ENCODE measurements at places on chromosomes 4 and X. TPM values are rescaled to one million over a fixed set of nuclear protein-coding genes. Genes with fewer than 3 reads are reported as not detected.

- no peaks in the 10 kb centered on the region for H3K4me1 ChIP-seq
- no peak for DNase-seq
- H3K27ac ChIP-seq, result no peak overlapping the region
- no peak overlapping the region for H3K4me3 ChIP-seq
Measured at GRCh38 chrX:107573016-107573415, 55.3 kb upstream of the PRPS1 start.

GRCh38 chr4:53613428-53613827 is 22.1 kb upstream of the LNX1 start:
- no peak overlapping the region for H3K27ac ChIP-seq
- no peak for DNase-seq
- H3K27me3 ChIP-seq, result no peaks in the 10 kb centered on the region

DNA sequence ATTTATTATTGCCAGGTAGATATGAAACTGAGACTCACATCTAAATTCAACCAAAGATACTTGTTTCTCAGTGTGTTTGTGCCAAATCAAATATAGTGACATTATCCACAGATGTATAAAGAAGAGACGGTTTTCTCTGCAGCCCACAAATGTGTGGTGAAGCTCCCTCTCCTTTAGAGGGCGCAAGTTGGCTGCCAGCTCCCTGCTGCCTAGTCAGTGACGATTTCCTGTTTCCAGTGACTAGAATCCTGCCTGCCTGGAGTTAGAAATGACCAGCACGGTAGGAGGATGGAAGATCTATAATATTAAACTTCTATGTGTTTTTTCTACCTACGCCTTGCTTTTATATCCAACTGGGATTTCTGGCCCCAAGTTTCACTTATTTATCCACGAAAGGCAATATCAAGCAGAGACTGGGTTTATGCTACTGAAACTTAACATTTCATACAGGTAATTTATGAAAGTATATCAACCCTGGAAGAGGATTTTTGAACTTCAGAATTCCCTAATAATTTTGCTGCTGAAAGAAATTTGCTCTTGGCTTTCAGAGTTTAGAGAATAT is 1793.7 kb upstream of the TENM3 start:
- no peaks in the 10 kb centered on the region for H3K36me3 ChIP-seq
- no peak overlapping the region for H3K27ac ChIP-seq
- no peak overlapping the region for H3K4me3 ChIP-seq

GRCh38 chr4:217891-218290 is 87.4 kb downstream of the ZNF732 start:
- H3K27me3 ChIP-seq, result no peaks in the 10 kb centered on the region
- H3K36me3 ChIP-seq, result no peaks in the 10 kb centered on the region
- H3K27ac ChIP-seq, result no peak overlapping the region

- no peaks in the 10 kb centered on the region for H3K27me3 ChIP-seq
- no peaks in the 10 kb centered on the region for H3K36me3 ChIP-seq
- no peaks in the 10 kb centered on the region for H3K4me1 ChIP-seq
- H3K4me3 ChIP-seq, result no peak overlapping the region
Measured at GRCh38 chrX:7904562-7904961, 22.7 kb downstream of the PNPLA4 start.

DNA sequence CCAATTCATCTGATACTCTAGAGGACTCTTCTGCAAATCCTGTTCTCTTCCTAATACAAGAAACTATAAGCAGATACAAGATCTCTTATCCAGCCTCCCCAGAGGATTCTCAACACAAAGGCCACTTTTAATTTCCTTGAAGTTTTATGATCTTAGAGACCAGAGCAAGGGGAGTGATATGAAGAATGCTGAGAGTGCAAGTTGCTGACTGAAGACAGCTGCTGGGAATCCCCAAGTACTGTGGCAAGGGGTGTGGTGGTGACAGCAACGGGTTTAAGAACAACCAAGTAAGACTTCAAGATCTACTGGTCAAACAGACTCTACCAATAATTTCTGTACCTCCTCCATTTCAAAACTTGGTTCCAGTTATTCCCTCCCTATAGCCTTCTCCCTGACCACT is 7.0 kb downstream of the AMMECR1 start:
- no peaks in the 10 kb centered on the region for H3K27me3 ChIP-seq
- no peak overlapping the region for H3K4me3 ChIP-seq
- DNase-seq, result no peak
- peaks cover 56% of the 10 kb centered on the region for H3K4me1 ChIP-seq
- H3K27ac ChIP-seq, result no peak overlapping the region

- H3K4me1 ChIP-seq, result 0 out of 2 replicates have a peak, but pooled peaks cover 17% of the 10 kb centered on the region
- no peak for DNase-seq
- H3K27me3 ChIP-seq, result no peaks in the 10 kb centered on the region
- peak overlapping the region; percentile 84 for H3K4me3 ChIP-seq
- H3K27ac ChIP-seq, result no peak overlapping the region
- no peaks in the 10 kb centered on the region for H3K36me3 ChIP-seq
Measured at GRCh38 chr4:169621731-169622492, 1.5 kb downstream of the CLCN3 start.

GRCh38 chrX:154040863-154041262 is 21.2 kb upstream of the IRAK1 start:
- H3K36me3 ChIP-seq, result no peaks in the 10 kb centered on the region
- no peak for DNase-seq
- no peak overlapping the region for H3K27ac ChIP-seq
- H3K4me1 ChIP-seq, result peaks cover 24% of the 10 kb centered on the region

The FAT1 gene
- 124 TPM for total RNA-seq

The ATP1B4 gene
- total RNA-seq, result not detected

The FATE1 gene
- total RNA-seq, result 0.31 TPM

The LANCL3 gene
- total RNA-seq, result 1.8 TPM

Measured in GM23338 (cell line).